ENCODE measurements at places on chromosomes 4 and X.

DNA sequence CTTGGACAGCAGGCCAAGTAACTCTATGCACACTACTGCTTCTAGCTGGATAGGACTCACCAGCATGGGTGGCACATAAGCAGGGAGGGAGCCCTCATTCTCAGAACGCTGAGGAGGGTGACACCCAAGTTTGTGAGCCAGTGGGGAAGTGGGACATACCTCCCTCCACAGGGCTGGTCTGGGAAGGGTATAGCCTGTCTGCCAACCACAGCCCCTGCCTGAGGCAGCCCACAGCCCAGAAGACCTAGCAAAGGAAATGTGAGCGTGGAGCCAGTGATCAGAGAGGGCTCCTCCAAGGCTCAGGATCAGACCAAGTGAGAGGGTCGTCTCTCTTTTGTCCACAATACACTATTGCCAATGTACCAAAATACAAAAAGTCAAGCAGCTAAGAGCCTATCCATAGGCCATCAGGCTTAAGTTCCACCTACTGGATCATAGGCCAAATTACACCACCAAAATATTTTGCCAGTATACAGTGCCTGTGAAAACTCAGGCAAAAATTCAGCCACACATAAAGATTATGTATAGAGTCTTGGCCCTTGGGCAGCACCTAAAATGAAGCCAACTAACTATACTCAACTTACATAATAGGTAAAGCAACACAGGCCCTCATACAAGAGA, 1203.1 kb downstream of the PCDH18 start:
- no peak for DNase-seq

DNA sequence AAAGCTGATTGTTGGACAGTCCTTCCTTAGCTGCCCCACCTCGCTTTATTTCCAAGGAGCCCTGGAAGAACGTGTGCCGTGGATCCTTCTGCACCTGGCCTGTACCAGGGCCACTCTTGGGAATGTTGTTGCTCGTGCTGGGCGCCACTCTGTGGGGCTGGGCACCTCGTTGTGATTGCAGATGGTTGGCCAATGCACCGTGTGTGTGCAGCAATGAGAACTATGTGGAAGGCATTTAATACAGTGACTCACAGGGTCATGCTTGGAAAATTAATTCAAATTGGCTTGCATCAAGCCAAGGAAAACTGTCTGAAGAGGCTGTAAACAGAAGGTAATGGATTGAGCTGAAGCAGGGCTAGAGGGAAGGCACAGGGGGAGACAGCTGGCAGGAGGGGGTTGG, 37.0 kb upstream of the CD99L2 start:
- DNase-seq, result no peak

GRCh38 chr4:172778583-172778982, 390.0 kb upstream of the GALNT7 start:
- DNase-seq, result no peak

GRCh38 chr4:17939054-17939453, 82.5 kb downstream of the LCORL start:
- no peak for DNase-seq

DNA sequence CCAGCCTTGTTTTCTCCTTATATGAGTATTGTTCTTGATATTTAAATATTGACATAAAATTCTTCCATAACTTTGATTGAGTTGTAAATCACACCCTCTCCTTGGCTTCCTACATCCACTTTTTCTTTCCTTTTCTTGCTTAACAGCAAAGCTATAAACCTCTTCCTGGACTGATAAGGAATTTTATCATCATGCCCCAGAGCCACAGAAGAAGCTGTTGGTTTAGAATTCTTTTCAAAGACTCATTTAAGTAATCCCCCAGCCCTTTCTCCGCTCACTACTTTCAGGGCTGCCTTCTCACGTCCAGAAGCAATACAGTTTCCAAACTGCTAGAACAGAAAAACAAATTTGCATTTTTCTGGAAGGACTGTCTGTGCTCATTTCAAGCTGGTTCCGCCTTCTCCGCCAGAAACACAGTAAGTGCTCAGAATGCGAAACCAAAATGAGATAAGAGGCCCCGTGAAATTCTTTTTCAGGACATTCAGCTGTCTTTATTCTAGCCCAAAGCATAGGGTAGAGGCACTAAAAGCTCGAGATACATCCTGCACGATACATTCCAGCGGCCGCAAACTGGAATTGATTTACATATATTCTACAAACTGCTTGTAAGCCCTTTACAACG, 849 bp downstream of the MID1 start:
- DNase-seq, result no peak

- no peak for DNase-seq
These were observed 37.4 kb upstream of the RNF150 start for GRCh38 chr4:141170671-141171070.
